Kidney glomerular epithelial cell (primary cell): ENCODE measurements at places on chromosomes 5 and 9.

GRCh38 chr5:10880934-10881333, 119.9 kb upstream of the DAP start:
- DNase-seq, result no peak

DNA sequence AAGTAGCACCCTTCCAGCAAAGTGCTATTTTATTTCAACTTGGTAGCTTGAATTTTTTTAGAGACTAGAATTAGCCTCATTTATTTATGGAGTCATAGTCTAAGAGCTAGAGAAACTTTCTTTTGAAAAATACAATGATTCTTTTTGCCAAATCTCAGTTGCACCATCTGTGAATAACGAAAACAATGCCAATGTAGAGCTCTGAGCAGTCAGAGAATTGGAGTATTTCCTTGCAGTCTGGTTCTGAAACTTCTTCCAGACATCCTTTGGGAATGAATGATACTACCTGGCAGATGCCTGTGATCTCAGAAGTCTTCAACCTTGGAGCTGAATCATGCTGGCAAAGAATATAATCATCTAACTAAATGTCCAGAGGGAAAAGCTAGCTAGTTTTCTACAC, 511.5 kb upstream of the CYLC2 start:
- DNase-seq, result no peak

GRCh38 chr5:34865091-34865490, 26.1 kb downstream of the TTC23L start:
- DNase-seq, result no peak

DNA sequence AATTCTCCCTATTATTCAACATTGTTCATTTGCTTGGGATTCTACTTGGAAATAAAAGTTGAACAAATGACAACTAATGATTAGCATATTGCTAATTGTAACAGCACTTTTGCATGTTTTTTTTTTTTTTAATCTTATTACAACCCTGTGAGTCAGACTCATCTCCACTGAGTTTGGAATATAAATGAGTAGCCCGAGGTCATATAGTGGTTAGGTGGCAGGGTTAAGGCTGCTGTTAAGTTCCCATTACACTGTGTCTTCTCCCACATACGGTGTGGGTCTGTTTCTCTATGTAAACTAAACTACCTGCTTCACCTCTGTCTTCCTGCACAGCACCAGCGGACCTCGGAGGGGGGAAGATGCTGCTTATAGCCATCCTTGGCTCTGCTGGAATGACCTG, 92.4 kb downstream of the EQTN start:
- DNase-seq, result no peak

DNA sequence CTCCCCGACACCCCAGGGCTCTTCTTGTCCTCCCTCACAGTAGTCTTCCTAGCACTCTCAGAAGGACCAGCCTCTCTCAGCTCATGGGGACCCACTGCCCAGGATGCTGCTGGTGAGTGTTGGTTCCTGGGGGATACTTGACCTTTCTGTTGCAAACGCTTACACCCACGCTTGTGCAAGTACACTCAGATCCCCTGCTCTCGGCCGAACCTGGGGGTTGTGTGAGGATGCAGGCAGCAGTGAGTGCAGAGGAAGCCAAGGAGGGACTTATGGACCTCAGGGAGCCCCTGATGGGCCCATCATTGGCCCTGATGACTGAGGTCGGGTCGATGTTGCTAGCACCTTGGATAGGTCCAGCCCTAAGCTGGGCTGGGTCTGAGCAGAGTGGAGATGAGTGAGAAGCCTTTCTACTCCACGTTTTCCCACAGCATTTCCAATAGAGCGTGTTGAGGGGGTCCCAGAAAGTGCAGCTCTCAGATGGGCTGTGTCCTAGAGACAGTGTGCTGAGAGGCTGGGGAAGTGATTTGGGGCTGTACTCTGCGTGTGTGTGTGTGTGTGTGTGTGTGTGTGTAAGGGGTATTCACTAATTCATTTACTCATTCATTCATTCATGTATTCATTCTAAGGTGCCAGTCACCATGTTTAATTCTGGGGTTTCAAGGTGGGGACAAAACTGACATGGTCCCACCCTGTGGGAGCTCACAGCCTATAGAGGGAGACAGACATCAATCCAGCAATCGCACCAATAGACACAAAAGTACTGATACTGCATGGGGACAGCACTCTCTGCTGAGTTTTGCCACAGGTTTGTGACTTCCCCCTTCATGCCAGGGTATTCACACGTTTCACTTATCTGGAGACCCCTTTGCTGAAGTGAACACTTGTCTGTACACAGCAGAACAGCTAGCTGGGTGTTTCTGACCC, 25.2 kb upstream of the PITX1 start:
- DNase-seq, result no peak

DNA sequence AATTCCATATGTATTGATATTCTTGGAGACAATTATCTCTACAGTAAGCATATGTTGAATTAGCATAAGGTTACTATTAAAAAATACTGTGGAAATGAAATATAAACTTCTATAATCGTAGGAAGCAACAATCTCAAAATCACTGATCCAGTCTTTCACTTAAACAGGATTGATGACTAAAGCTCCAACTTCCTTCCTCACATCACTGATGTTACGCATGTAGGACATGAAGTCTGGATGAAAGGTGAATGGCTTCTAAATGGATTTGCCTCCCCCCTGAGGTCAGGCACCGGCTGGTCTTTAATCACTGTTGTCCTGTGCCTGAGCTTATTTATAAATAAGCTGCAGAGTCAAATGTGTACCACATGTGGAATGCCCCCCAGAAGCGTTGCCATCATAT, 157.1 kb upstream of the NFIB start:
- no peak for DNase-seq

DNA sequence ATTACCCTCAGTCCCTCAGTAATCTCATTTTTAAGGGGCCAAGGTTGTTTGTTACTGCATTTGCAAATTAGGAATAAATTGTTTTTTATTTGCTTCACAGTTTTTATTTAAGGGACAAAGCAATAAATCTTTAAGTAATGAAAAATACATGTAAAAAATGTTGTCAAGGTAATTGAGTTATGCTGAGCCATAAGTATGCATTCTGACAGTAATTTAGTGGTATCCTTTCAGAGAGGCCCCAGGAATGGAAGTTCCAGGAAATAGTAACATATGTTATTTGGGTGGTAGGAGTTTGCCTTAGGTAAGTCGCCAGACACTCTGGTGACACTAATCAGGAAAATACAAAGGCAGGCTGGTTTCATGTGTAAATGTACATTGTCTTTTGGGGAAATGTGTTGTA, 1787.9 kb upstream of the WWC1 start:
- DNase-seq, result no peak

DNA sequence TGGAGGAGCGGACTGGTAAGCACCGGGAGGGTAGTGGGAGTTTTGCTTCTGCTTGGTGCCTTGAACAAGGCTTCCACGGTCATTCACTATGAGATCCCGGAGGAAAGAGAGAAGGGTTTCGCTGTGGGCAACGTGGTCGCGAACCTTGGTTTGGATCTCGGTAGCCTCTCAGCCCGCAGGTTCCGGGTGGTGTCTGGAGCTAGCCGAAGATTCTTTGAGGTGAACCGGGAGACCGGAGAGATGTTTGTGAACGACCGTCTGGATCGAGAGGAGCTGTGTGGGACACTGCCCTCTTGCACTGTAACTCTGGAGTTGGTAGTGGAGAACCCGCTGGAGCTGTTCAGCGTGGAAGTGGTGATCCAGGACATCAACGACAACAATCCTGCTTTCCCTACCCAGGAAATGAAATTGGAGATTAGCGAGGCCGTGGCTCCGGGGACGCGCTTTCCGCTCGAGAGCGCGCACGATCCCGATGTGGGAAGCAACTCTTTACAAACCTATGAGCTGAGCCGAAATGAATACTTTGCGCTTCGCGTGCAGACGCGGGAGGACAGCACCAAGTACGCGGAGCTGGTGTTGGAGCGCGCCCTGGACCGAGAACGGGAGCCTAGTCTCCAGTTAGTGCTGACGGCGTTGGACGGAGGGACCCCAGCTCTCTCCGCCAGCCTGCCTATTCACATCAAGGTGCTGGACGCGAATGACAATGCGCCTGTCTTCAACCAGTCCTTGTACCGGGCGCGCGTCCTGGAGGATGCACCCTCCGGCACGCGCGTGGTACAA, 556 bp downstream of the PCDHGC3 start:
- peak; percentile 61 for DNase-seq

- no peak for DNase-seq
Measured at GRCh38 chr5:67333171-67333570, 136.6 kb upstream of the CD180 start.

DNA sequence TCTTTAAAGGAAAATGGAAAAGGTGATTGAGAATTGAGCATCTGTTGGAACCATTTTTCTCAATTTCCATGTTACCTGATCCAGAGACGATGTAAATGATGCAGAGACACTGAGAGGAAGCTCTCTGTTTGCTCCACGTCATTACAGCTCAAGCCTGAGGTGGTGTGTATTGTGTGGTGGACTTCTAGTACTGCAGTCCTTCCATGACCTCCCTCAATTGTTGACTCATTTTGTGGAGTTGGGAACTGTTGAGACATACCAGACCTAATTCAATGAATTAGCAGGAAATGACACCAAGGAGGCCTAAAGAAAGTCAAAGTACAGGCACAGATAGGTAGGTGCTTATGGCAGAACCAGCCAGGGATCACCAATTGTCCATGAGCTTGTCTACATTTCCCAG, 15.6 kb upstream of the LVRN start:
- no peak for DNase-seq

DNA sequence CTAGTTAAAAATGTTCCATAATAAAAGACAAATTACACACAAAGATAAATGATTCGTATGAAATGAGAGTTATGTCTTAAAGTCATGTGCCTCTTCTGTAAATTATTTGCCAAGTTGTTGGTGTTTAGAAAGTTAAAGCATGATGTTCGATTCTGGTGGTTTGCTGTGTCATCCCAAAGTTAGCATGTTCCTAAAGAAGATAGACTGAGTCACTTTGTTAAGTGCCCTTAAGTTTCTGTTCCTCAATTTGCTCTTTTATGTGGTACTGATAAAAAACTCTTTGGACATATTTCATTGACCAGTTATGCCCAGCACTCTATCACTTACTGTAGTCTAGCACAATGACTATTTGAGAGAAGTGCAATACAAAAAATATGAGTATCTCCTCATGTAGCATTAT, 366.9 kb upstream of the ZNF608 start:
- DNase-seq, result no peak

DNA sequence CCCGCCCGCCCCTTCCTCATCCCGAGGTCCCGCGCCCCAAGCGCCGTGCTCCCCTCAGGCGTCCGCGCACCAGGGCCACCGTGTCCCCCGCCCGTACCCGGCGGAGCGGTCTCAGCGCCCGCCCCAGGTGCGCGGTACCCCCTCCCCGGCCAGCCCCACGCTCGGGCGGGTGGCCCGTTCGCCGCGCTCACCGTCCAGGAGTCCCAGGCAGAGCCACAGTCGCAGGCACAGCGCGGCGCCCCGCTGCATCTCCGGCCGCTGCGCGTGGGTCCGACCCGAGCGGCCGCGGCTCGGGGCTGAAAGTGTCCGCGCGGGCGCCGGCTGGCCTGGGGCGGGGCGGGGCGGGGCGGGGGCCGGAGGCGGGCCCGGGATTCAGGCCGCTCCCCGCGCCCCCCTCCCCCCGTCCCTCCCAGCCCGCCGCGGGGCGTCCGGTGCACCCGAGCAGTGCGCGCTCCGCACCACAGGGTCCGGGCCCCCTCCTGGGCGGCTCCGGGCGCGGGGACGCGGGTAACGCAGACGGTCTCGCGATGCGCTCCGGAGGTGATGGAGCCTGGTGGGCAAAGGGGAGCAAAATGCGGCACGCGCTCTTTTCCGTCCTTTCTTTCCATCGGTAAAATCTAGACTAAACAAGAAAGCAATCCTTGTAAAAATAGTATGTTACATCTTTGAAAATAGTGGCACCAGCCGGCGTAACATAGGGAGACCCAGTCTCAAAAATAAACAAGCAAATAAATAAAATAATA, at the start of gene FLT4:
FLT4 (minus strand) TSS at position 304 of the 743 bp plus-strand sequence; CDS start at position 249, 55 bp downstream.
- no peak for DNase-seq

DNA sequence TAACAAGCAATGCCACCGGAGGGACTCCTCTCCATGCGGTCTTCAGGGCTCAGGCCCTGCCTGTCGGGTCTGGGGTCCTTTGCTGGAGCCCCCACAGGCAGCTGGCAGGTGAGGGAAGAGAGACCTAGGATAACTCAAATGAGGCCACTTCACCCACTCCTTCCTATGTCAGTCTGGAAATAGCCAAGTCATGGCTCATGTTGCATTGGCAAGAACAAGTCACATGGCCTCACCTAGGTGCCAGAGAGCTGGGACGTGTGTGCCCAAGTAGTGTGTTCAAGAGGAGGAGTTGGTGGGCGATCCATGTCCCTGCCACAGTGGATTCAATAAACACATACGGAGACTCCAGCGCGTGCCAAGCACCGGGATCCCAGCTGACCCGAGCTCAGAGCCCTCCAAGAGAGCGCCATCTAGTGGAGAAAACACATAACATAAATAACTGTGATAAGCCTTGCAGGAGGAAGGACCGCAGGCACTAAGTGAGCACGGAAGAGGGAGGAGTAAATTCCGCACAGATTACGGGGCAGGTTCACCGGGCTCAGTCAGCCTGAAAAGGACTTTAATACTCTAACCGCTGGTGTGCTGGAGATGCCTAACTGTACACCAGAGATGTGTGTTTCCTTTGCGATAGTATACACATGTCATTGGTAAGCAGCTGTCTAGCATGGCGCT, 580.8 kb downstream of the CCDC171 start:
- peak; percentile 91 for DNase-seq

GRCh38 chr5:168015506-168015905, 275.9 kb upstream of the WWC1 start:
- DNase-seq, result peak; percentile 12

- DNase-seq, result peak; percentile 36
Measured at GRCh38 chr9:649128-650074, 192.1 kb upstream of the DMRT1 start.

- no peak for DNase-seq
Measured at GRCh38 chr5:41876678-41877077, 6.5 kb upstream of the OXCT1 start.

DNA sequence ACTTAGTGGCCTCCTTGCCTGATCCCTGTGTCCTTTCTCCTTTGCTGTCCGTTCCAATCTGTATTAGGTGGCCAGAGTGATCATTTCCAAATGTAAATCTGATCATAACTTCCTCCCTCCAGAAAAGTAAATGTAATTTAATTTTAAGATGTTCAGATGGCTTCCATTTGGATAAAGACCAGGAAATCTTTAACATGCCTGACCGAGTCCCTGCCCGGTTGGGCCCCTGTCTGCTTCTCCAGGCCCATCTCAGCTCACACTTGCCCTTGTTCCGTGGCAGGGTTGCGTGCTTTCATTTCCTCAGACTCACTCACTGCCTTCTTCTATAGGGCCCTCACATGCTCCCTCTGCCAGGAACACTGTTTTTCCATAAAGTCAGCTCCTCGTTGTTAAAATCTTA, 7.6 kb downstream of the MAP3K1 start:
- DNase-seq, result no peak

DNA sequence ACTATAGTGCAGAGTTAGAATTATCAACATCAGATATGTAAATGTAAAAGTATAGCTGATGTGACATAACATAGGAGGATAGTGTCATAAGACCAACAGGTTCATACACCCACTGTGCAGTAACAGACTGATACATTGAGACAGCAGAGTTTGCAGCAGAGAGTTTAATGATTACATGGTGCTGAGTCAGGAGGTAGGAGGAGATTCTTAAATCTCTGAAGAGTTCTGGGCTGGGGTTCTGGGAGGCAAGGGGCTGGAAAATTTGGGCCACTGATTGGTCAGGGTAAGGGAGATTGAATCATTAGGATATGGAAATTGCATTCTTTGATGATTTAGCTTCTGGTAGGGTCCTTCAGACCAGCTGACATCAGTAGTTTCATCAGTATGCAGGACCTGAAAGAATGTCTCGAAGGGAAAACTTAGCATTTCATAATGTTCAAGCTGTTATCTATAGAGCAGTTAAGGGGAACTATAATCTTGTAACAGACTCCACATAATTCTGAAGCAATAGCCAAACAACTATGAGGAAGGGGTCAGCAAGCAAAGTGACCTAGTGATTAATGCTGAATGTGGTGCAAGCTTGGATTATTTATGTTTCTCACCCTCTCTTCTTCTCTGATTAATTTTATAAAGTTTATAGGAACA, 35.6 kb downstream of the CCL28 start:
- DNase-seq, result no peak
